Stimulated activated CD4-positive, alpha-beta T cell treated with anti-CD3 and anti-CD28 coated beads, Interleukin-1b, Interleukin-23, amount 100 ng/mL, for 1 hour (primary cell): ENCODE measurements at places on chromosomes 1 and 21.

DNA sequence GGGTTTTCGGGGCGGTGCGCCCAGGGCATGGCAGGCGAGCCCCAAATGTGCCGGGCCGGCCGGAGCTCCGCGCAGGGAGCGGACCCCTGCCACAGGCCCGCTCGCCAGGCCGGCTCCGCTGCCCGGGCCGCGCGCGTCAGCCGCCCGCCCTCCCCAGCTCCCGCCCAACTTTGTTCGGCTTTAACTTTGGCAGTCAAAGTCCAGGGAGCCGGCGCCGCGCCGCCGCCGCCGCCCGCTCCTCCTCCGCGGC is 488 bp downstream of the SLC35D1 start:
- DNase-seq, result no peak

DNA sequence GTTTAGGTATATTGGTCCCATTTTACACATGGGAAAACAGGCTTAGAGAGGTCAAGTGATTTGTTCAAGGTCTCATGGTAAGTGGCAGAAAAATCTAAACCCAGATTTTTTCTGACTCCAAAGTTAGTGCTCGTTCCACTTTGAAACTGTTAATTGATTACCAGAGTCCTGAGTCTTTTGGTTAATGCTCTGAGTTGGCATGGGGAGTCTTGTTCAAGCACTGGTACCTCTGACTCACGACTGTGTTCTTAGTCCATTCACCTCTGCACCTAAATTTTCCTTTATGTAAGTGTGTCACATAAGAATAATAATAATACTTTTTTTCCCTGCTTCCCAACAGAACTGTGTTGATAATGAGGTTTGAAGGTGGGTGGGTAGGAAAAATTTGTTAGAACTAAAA is 59.3 kb downstream of the VANGL2 start:
- no peak for DNase-seq

DNA sequence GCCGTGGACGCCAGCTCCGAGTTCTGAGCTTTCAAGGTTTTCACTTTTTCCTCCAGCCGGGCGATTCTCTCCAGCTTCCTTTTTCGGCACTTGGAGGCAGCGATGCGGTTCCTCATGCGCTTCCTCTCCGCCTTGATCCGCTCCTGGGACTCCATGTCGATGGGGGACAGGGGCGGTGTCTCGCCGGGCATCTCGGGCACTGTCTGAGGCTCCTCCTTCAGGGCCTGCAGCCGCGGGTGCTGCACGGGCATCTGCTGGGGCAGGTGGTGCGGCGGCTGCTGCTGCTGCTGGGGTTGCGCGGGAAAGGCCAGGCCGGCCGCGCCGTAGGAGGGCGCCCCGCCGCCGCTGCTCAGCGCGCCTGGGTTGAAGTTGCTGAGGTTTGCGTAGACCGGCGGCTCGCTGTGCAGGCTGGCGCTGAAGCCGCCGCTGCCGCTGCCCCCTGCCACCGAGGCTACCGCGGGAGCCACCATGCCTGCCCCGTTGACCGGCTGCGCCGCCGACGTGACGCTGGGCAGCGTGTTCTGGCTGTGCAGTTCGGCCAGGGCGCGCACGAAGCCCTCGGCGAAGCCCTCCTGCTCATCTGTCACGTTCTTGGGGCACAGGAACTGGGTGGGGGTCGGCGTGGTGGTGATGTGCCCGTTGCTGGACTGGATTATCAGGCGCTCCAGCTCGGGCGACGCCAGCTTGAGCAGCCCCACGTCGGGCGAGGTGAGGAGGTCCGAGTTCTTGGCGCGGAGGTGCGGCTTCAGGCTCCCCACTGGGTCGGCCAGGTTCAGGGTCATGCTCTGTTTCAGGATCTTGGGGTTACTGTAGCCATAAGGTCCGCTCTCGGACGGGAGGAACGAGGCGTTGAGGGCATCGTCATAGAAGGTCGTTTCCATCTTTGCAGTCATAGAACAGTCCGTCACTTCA is 1.4 kb downstream of the JUN start:
- peak; percentile 6 for DNase-seq

GRCh38 chr21:45001134-45002095 is 61.6 kb downstream of the SLX9 start:
- DNase-seq, result no peak
